ENCODE measurements at places on chromosomes 16 and 17.

- no peak for DNase-seq
These were observed 50.4 kb downstream of the SLFN5 start for GRCh38 chr17:35293151-35293847.

- DNase-seq, result no peak
These were observed 21.4 kb upstream of the C17orf113 start for GRCh38 chr17:42071810-42072209.

- no peak for DNase-seq
These were observed 9.6 kb downstream of the ZNF205 start for GRCh38 chr16:3121851-3122467.

- no peak for DNase-seq
These were observed at the start of gene SMTNL2 for GRCh38 chr17:4584101-4584916. Gene SMTNL2 (plus strand): TSS chr17:4584529. CDS start chr17:4584606, 77 bp downstream.

- no peak for DNase-seq
These were observed 17.0 kb upstream of the TOX3 start for GRCh38 chr16:52563767-52564611.

- DNase-seq, result no peak
These were observed 8.9 kb downstream of the CORO6 start for GRCh38 chr17:29613856-29614255.

- no peak for DNase-seq
These were observed 492.7 kb downstream of the WWOX start for GRCh38 chr16:78592111-78592510.

GRCh38 chr17:40582328-40582901 is 17.1 kb upstream of the CCR7 start:
- peak; percentile 90 for DNase-seq

- DNase-seq, result no peak
These were observed 2.5 kb downstream of the GPRC5B start for GRCh38 chr16:19882186-19882585.

DNA sequence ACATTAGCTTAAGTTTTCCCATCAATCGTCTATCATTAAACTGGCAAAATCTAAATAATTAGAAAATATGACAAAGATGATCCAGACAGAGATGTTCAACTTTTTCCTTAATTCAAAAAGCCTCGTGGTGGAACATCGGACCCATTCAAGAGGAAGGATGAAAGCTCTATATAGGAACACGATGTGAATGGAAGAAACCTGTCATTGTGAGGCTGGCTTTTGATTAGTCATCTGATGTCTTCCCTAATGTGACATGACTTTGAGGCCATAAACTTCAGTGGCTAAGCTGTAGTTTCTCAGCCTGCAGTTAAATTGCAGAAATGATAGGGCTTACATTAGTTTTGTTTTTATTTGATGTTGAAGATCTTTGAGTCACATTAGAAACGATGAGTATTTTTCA is 1.0 kb downstream of the AMZ2 start:
- peak; percentile 73 for DNase-seq

DNA sequence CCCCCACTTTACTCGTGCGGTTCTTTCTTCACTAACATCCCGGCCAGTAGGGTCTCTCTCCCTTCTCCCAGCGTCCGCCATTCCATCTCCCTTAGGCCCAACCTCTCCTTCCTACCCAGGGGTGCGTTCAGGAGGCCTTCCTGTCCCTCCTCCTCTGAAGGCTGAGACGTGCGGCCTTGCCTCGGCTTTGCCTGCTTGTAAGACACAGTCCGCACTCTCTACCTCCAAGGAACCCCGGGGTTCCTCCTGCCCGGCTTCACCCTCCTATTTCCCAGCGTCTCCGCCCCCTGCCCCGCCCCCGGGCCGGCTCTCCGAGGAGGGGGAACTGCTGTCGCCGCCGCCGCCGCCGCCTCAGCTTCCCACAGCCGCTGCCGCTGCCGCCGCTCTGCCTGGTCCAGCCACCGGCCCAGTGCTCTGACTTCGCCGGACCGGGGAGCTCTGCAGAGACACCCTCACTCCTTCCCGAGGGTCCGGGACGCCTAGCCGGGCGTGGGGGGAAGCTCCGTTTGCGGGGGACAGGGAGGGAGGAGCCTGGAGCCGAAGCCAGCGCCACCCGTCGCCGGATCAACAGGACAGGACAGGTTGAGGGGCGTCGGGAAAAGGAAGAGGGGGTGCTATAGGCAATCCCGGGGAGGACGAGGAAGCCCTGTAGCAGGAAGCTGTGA is 1.2 kb upstream of the FGF11 start:
- DNase-seq, result peak; percentile 93

- no peak for DNase-seq
These were observed 29.4 kb upstream of the MLKL start for GRCh38 chr16:74729783-74730683.
